ENCODE measurements at places on chromosomes 16 and 17. TPM values are rescaled to one million over a fixed set of nuclear protein-coding genes. Genes with fewer than 3 reads are reported as not detected.

- no peak for DNase-seq
- no peaks in the 10 kb centered on the region for H3K36me3 ChIP-seq
- H3K27me3 ChIP-seq: no peaks in the 10 kb centered on the region
- peaks cover 30% of the 10 kb centered on the region for H3K4me1 ChIP-seq
Measured at GRCh38 chr17:48262982-48263730, 155.6 kb downstream of the SNX11 start.

- H3K27me3 ChIP-seq: no peaks in the 10 kb centered on the region
- DNase-seq: peak; percentile 47
- H3K27ac ChIP-seq: no peak overlapping the region
- peaks cover 3% of the 10 kb centered on the region for H3K4me1 ChIP-seq
Measured at GRCh38 chr17:82938873-82939620, 99.2 kb upstream of the ZNF750 start.

DNA sequence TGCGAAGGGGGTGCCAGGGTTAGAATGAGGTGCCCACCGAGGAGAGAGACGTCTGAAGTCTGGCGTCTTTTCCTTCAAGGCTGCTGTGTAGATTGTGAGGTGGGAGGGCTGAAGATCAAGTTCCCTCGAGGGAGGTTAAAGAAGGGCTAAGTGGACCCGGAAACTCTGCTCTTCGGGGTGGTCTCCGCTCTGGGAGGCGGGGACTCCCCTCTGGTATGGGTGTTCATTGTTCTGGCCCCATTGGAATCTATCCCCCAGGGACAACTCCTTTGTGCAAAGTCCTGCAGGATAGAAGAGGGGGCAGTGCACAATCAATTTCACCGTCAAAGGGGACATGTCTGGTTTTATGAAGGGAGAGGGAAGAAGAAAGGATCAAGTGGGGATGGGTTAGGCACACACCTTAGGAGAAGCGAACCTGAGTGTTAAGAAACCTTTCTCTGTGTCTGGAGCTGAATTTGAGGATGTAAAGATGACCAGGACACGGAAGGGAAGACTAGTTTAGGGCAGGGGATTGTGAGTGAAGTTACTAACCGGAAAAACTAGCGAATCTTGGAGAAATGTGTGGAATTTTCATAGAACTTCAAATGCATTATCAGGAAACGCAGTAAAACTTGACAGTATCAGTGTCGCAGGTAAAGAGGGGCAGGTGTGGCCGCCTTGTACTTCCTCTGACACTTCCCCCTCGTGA is 809 bp upstream of the RAB34 start:
- peaks cover 18% of the 10 kb centered on the region for H3K36me3 ChIP-seq
- H3K4me1 ChIP-seq: peaks cover 35% of the 10 kb centered on the region
- peak overlapping the region; percentile 72 for H3K27ac ChIP-seq
- H3K4me3 ChIP-seq: peak overlapping the region; percentile 89
- peaks cover 13% of the 10 kb centered on the region for H3K27me3 ChIP-seq

DNA sequence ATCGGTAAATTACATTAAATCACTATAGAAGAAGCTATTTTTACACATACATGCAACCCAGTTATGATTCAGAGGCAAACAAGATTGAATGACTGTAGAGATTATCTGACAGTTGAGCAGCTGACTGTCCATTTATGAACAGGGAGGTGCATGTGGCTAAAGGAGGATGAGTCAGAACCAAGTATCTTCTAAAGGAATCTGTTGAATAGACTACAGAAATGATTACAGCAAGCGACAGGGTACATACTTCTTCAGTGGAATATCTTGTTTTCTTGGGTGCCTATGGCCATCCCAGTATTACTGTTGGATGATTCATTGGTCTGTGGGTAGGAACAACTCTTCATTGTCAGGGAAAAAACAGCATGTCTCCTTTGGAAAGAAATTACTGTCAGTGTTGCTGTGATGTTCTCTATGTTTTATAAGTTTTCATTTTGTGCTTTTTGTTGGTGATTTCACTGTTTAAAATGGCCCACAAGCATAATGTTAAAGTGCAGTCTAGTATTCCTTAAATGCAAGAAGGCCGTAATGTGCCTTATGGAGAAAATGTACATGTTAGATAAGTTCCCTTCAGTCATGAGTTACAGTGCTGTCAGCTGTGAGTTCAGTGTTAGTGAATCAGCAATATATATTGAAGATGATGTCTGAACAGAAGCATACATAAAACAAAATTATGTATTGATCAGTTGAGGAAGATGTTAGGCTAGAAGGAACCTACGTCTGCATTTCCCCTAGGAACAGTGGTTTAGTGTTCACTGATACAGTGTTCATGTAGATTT is 27.0 kb downstream of the CBFB start:
- H3K36me3 ChIP-seq: peaks cover 6% of the 10 kb centered on the region
- H3K4me1 ChIP-seq: peaks cover 35% of the 10 kb centered on the region
- H3K27ac ChIP-seq: peak overlapping the region; percentile 74
- H3K4me3 ChIP-seq: peak overlapping the region; percentile 69

Gene HIGD1B
- not detected for total RNA-seq

- peaks cover 41% of the 10 kb centered on the region for H3K27me3 ChIP-seq
- no peak overlapping the region for H3K27ac ChIP-seq
- no peak overlapping the region for H3K4me3 ChIP-seq
- no peak for DNase-seq
- H3K4me1 ChIP-seq: peaks cover 31% of the 10 kb centered on the region
Measured at GRCh38 chr16:56639045-56639444, 579 bp downstream of the MT1A start.

Gene SNAI3
- 1.2 TPM for total RNA-seq

- peak overlapping the region; percentile 42 for H3K27ac ChIP-seq
- no peaks in the 10 kb centered on the region for H3K27me3 ChIP-seq
- H3K4me1 ChIP-seq: peaks cover 28% of the 10 kb centered on the region
- DNase-seq: peak; percentile 82
- peak overlapping the region; percentile 58 for H3K4me3 ChIP-seq
- no peaks in the 10 kb centered on the region for H3K36me3 ChIP-seq
Measured at GRCh38 chr17:82281502-82282238, 8.2 kb upstream of the CSNK1D start.

- H3K27ac ChIP-seq: no peak overlapping the region
- DNase-seq: no peak
- no peak overlapping the region for H3K4me3 ChIP-seq
- peaks cover 10% of the 10 kb centered on the region for H3K27me3 ChIP-seq
Measured at GRCh38 chr17:61393550-61393903, 6.1 kb upstream of the TBX2 start.

- H3K4me3 ChIP-seq: peak overlapping the region; percentile 13
- DNase-seq: no peak
- no peaks in the 10 kb centered on the region for H3K36me3 ChIP-seq
- H3K27me3 ChIP-seq: no peaks in the 10 kb centered on the region
Measured at GRCh38 chr17:4953451-4953961, 2.6 kb downstream of the ENO3 start.

Gene AOC2
- total RNA-seq: 3.5 TPM

Gene KRT25
- total RNA-seq: not detected

GRCh38 chr16:61944004-61944403 is 92.2 kb downstream of the CDH8 start:
- H3K4me3 ChIP-seq: no peak overlapping the region
- peaks cover 12% of the 10 kb centered on the region for H3K36me3 ChIP-seq
- DNase-seq: no peak
- no peak overlapping the region for H3K27ac ChIP-seq
- no peaks in the 10 kb centered on the region for H3K27me3 ChIP-seq
- no peaks in the 10 kb centered on the region for H3K4me1 ChIP-seq

DNA sequence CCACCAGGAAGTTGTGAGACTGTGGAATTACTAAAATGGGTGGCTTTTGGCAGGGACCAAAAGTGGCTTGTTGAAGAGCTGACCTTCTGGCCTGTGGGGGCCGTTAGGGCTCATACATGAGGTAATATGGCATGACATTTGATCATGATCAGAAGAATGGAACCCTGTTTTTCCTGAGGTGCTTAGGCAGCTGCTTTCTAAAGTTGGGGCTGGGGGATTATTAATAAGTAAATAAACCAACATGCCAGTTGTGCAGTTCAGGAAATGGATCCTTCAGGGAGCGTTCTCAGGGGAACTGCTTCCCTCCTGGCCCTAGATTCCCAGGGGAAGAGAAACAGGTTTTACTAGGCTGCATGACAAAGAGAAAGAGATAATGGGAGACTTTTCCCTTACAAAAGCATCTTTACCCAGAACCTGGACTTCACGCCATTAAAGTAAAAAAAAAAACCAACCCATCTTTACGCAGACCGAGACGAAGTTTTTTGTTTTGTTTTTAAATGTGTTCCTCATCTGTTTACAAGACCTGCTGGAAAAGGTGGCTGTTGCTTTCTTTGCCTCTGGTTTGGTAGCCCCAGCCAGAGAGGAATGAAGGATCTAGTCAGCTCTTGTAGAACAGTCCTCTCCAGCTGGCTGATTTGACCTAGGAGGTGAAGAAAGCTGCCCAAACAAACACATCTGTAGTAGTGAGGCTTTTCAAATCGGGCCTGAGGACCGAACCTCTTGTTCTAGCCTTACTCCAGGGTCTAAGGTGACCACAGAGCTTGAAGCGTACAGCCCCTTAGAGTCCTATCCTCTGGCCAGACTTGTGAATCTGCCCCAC is 22.7 kb downstream of the YPEL2 start:
- no peak for DNase-seq
- no peak overlapping the region for H3K27ac ChIP-seq
- no peaks in the 10 kb centered on the region for H3K36me3 ChIP-seq
- H3K27me3 ChIP-seq: no peaks in the 10 kb centered on the region
- H3K4me3 ChIP-seq: no peak overlapping the region
- H3K4me1 ChIP-seq: peaks cover 5% of the 10 kb centered on the region

DNA sequence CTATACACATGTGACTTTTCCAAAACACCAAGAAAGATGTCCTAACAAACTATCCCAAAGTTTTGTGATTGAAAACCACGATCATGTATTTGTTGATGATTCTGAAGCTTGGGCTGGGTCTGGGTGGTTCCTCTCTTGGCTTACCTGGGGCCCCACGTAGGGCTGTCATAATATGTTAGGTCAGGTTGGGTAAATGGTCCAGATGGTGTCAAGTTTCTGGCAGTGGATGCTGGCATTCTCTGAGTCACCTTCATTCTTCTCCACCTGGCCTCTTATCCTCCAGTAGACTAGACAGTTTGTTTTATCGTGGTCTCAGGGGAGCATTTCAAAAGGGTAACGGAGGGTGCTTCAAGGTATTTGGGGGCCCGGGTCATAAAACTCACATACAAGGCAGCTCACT is 39.4 kb downstream of the SYCE1L start:
- no peak overlapping the region for H3K4me3 ChIP-seq
- no peak overlapping the region for H3K27ac ChIP-seq
- no peaks in the 10 kb centered on the region for H3K36me3 ChIP-seq

GRCh38 chr17:3002538-3003295 is 60.7 kb downstream of the OR1D5 start:
- peaks cover 29% of the 10 kb centered on the region for H3K4me1 ChIP-seq
- no peaks in the 10 kb centered on the region for H3K27me3 ChIP-seq
- peak overlapping the region; percentile 17 for H3K4me3 ChIP-seq
- H3K36me3 ChIP-seq: peaks cover 5% of the 10 kb centered on the region
- H3K27ac ChIP-seq: peak overlapping the region; percentile 63

DNA sequence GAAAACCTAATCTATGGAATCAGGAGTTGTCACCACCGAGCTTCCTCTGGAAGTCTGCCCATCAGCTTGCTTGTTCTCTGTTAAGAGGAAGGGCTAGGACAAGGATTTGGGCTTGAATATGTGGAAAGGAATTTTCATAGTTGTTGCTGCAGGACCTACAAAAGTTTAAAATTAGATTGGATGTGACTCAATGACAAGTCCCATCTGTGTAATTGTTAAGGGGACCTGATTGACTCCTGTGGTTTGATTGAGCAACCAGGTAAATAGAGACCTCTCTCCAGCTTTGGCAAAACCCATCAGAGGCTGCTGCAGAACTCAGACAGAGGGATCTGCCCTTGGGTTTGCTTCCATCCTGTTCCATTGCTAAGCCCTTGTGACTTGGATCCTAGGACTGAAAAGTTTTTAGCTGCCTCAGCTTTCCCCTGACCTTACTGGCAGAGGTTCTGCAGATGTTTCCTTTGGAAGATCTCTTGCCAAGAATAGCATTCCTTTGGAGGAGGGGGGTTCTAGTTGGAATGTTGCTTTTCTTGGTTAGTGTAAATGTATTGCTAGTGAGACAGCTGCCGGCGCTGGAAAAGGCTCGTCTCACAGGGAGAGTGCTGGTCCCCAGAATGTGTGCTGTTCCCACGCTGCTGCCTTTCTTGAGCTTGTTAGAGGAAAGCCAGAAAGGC is 50.0 kb downstream of the SF3B3 start:
- H3K4me1 ChIP-seq: peaks cover 11% of the 10 kb centered on the region
- H3K36me3 ChIP-seq: peaks cover 31% of the 10 kb centered on the region
- no peaks in the 10 kb centered on the region for H3K27me3 ChIP-seq
- H3K27ac ChIP-seq: peak overlapping the region; percentile 31

Gene FADS6
- not detected for total RNA-seq

Gene NXN
- 0.69 TPM for total RNA-seq

- DNase-seq: no peak
- H3K36me3 ChIP-seq: peaks cover 25% of the 10 kb centered on the region
- no peaks in the 10 kb centered on the region for H3K27me3 ChIP-seq
- H3K27ac ChIP-seq: peak overlapping the region; percentile 94
- peak overlapping the region; percentile 99 for H3K4me3 ChIP-seq
Measured at GRCh38 chr17:38706505-38707216, 1.6 kb downstream of the MLLT6 start.

DNA sequence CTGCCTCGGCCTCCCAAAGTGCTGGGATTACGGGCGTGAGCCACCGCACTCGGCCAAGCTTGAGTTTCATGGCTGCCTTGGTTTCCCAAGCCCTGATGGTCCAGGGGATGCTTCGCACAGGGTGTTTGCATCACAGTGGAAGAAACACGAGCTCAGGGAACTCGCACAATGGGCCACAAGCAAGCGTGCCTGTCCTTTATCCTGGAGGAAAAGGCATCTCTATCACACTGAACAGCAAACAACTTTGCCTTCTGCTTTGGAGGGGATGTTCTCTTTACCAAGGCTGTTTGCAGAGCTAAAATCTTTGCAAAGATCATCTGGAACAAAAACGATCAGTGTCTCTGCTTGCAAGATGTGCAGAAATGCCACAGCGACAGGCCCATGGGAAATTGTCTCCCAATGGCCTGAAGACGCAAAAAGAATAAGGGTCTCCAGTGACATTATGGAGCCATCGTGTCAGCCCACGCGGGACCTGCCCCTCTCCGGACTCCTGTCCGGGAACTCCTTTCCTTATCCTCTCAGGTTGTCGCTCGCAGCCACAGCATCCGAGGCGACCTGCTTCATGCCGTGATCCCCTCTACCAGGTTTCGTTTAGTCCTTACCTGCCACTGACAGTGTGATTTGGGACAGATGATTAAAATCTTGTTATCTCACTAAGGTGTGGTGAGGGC is 44.1 kb upstream of the CBFA2T3 start:
- peak; percentile 48 for DNase-seq
- H3K4me3 ChIP-seq: peak overlapping the region; percentile 26
- peaks cover 4% of the 10 kb centered on the region for H3K27me3 ChIP-seq
- H3K27ac ChIP-seq: no peak overlapping the region

- H3K27me3 ChIP-seq: no peaks in the 10 kb centered on the region
- no peak overlapping the region for H3K27ac ChIP-seq
- H3K4me1 ChIP-seq: no peaks in the 10 kb centered on the region
- H3K4me3 ChIP-seq: no peak overlapping the region
Measured at GRCh38 chr16:50652836-50653425, 28.2 kb downstream of the SNX20 start.

Gene PDILT
- total RNA-seq: not detected

Gene ZNF385C
- total RNA-seq: not detected
